Dorsolateral prefrontal cortex (tissue), 122 donors: ENCODE measurements at places on chromosomes 7 and 10.

DNA sequence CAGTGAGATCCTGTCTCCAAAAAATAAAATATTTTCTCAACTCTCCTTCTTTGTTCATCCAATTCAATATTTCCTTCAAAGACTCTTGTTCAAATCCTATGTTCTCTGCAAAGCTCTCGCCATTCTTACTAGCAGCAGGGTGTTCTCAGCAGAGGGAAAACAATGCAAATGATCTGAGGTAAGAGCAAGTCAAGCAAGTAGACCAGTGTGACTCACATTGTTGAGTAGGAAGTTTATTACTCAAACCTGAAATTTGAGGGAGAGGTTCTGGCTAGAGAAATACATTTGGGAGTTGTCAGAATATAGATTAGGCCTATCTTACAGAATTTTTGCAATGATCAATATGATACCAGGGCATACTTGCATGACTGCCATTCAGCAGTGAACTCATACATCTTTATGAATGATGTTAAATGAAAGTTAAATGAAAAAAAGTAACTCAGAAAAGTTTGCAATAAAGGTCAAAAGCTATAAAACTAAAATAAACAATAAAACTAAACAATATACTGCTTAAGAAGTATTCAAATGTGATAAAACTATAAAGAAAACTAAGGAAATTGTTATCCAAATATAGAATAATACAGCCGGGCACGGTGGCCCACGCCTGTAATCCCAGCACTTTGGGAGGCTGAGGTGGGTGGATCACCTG is 5.8 kb downstream of the IDE start:
- DNase-seq, result no peak

DNA sequence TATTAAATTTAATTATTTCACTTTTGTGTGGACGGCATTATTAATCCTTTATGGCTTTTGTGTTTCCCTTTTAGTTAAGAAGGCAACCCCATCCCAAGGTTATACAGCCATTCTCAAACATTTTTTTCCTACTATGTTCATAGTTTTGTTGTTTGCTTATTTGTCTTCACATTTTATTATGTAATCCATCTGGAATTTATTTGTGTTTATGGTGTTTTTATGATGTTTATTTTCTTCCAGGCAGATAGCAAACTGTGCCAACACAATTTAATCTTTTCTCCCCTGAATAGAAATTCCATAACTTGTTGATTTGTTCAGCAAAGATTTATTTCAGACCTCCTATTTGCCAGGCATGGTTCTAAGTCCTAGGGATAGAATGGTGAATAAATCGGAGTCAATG is 42.9 kb downstream of the RAB18 start:
- no peak for DNase-seq

GRCh38 chr7:69864274-69864673 is 266.0 kb downstream of the AUTS2 start:
- DNase-seq, result no peak

GRCh38 chr7:17928055-17928454 is 12.2 kb downstream of the SNX13 start:
- no peak for DNase-seq

GRCh38 chr7:19056305-19056704 is 61.1 kb downstream of the TWIST1 start:
- DNase-seq, result no peak

DNA sequence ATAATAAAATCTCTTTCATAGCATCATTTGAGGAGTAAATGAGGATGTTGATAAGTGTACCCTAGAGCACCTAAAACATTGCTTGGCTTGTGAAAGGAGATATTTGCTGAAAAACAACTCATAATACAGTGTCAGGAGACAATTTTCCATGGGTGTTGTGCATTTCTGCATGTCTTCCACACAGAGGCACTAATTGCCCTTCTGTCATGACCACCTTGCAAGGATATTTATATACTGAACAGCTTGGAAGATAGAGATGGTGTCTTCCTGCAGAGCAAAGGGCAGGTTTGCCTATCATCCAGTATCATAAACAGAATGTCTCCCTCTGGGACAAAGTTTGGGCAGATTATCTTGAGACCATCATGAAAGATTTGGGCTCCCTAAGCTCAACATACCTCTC is 495.2 kb upstream of the LRRN3 start:
- no peak for DNase-seq
